ENCODE measurements at places on chromosomes 3 and 15. TPM values are rescaled to one million over a fixed set of nuclear protein-coding genes. Genes with fewer than 3 reads are reported as not detected.

GHRL gene
- total RNA-seq: not detected

MINDY4B gene
- total RNA-seq: not detected

ZFYVE19 gene
- total RNA-seq: 22.3 TPM

CADPS gene
- not detected for total RNA-seq

HIGD2B gene
- total RNA-seq: 0.32 TPM

ATP10A gene
- 31.8 TPM for total RNA-seq

LNP1 gene
- 1.7 TPM for total RNA-seq

CCR1 gene
- total RNA-seq: 0.48 TPM

SI gene
- total RNA-seq: not detected

SLC28A1 gene
- not detected for total RNA-seq

All from activated CD8-positive, alpha-beta memory T cell treated with anti-CD3 and anti-CD28 coated beads for 36 hours (primary cell).